Motor neuron (in vitro differentiated cells): ENCODE measurements at places on chromosomes 1 and 21. TPM values are rescaled to one million over a fixed set of nuclear protein-coding genes. Genes with fewer than 3 reads are reported as not detected.
A peak's percentile ranks its signal among the peaks of the same experiment; 100 is the strongest.

The LENEP gene
- 0.38 and 2.3 TPM in 2 replicates for total RNA-seq

- no peak for ATAC-seq
These were observed 218.9 kb upstream of the C1orf174 start for GRCh38 chr1:4118746-4119515.

- ATAC-seq, result no peak
These were observed 786 bp downstream of the RPL5 start for GRCh38 chr1:92832537-92833114.

The S100A1 gene
- 2.4 and 2.8 TPM in 2 replicates for total RNA-seq

The BSDC1 gene
- total RNA-seq, result 69.6 and 69.8 TPM in 2 replicates

DNA sequence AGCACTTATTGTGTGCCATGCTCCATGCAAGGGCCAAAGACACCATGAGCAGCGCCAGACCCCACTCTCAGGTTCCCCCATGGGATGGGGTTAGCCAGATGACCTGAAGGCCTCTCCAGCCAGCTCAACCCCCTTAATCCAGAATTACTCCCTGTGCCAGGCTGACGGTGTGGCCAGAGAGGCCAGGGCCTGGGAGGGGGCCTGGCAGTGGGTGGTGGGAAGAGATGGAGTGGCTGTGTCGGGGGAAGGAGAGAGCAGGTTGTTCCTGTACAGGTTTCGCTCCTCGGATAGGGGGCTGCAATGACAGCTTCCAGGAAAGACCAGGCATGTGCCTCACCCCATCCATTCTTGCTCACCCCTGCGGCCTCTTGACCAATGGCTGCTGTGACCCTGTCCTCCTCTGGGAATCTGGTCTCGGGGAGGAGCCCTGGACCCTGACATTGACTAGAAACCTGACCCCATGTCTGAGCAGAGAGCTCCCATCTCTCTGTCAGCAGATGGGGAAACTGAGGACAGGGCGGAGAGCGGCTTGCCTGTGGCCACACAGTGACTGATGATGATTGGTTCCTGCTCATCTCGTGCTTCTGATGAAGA lies 345.3 kb downstream of the MATN1 start:
- no peak for ATAC-seq

- no peak for ATAC-seq
These were observed 10.6 kb downstream of the LCA5L start for GRCh38 chr21:39434950-39435349.

The SLC44A3 gene
- 0.49 and 0.66 TPM in 2 replicates for total RNA-seq

GRCh38 chr1:119968601-119969000 lies 72.3 kb upstream of the ADAM30 start:
- no peak for ATAC-seq

The NCAM2 gene
- 0.27 TPM in 1 of 2 replicates, not detected in the other for total RNA-seq

The GPX7 gene
- total RNA-seq, result 6.1 and 6.8 TPM in 2 replicates

GRCh38 chr1:6263716-6264115 lies 2.8 kb upstream of the GPR153 start:
- no peak for ATAC-seq

GRCh38 chr1:28058168-28058567 lies 30.2 kb downstream of the EYA3 start:
- ATAC-seq, result no peak

The ARMH1 gene
- total RNA-seq, result 19.1 and 20.8 TPM in 2 replicates

- ATAC-seq, result no peak
These were observed 75.7 kb downstream of the RASAL2 start for GRCh38 chr1:178169649-178170048.

DNA sequence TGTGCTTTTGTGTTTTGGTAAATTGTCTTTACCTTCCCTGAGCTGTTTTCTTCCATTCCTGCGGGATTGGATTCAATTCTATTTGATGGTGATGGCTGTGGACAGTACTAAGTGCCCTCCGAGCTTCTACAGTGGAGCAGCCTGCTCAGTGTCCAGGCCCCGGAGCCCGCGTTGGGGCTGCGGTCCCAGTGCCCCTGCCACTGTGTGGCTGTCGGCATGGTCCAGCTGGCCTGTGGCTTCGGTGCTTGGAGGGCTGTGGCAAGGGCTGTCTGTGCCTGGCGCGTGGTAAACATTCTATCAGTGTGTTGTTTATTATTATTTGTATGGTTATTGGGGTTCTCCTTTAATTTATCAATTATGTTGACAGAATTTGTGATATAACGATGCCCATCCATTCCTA lies 109.1 kb upstream of the COL6A1 start:
- no peak for ATAC-seq

DNA sequence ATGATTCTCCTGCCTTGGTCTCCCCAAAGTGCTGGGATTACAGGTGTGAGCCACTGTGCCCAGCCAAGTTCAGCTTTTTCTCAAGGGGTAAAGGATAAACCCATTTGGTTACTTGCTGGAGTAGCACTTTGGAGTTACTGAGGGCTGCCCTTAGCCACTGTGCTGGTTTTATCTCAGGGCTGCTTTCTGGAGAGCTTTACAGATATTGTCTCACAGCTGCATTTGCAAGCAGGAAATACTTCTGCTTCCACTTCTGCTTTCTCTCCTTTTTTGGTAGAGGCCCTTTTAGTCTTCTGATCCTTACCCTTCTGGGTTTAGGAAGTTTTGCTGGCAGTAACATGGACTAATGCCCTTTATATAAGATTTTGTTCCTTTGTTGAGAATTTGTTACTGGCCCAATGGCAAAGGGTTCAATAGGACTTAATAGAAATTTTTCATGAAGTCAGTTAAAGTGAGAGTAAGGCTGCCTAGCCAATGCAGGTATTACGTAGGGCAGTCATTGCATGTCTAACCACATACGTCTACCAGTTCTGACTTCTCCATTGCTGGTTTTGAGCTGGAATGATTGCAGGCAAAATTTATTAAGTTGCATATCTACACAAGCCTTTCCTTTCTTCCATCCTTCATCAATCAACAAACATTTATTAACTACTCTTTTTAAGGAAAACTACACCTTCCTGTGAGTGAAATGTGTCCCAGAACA lies 24.4 kb downstream of the CAP1 start:
- ATAC-seq, result no peak

- no peak for ATAC-seq
These were observed 109.4 kb downstream of the GIPC2 start for GRCh38 chr1:78155121-78155520.

- peak; percentile 91 for ATAC-seq
These were observed 9.2 kb upstream of the LAD1 start for GRCh38 chr1:201408176-201408833.

DNA sequence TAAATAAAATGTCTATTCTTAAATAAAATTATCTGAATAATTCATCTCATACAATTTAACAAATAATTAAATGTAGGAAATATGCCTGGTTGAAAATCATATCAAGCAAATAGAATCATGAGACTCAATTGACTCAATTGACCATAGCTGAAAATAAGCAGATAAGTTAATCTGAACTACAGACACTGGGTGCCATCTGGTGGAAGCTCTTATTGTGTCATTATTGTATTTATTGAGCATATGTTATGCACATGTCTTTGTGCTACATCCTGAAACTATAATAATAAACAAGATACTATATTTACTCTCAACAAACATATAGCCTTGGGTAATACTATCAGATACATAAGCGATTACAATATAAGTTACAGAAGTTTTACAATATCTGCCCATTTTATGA lies 41.0 kb downstream of the BRINP3 start:
- no peak for ATAC-seq

DNA sequence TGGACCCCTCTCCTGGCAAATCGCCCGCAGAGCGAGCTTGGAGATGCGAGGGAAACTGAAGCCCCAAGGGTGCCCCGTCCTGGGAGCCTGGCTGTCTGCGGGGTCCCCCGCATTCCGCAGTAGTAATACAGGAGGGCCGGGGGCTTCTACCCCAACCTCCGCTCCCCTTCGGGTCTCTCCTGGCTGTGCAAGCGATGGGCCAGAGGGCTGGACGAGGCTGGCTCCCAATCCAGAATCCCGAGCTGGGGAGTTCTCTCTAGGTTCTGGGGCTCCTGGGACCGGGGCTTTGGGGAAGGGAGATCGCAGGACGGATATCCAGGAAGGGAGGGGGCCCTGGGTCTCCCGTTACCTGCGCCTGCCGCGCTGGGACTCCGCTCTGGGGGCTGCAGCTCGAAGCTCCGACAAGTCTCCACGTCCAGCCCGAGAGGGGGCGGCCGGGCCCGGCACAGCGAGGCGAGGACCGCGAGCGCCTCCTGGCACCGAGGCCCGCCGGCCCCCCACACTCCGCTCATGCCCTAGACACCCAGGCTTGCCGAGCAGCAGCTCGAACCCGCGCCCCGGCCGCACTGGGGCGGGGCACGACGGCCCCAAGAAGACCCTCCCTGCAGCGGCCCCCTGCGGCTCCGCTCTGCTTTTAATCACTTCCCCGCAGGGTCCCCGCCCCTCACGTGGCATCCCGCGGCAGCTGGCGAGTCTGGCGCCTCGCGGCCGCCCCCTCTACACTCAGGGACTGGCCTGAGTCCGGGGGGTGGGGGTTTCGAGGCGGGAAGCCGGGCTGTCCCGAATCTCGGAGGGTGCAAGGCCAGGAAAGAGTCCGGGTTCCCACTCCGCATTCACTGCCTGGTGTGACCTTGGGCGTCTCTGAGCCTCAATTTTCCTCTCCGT lies at the start of gene SYT6:
Gene SYT6 (minus strand): TSS at position 609 of the 885 bp plus-strand sequence. CDS start 97 bp downstream, at position 512.
- ATAC-seq, result peak; percentile 52

The CFAP126 gene
- total RNA-seq, result not detected in 2 replicates

The CFHR5 gene
- not detected in 2 replicates for total RNA-seq

The VWA5B1 gene
- total RNA-seq, result 0.38 and 0.60 TPM in 2 replicates

DNA sequence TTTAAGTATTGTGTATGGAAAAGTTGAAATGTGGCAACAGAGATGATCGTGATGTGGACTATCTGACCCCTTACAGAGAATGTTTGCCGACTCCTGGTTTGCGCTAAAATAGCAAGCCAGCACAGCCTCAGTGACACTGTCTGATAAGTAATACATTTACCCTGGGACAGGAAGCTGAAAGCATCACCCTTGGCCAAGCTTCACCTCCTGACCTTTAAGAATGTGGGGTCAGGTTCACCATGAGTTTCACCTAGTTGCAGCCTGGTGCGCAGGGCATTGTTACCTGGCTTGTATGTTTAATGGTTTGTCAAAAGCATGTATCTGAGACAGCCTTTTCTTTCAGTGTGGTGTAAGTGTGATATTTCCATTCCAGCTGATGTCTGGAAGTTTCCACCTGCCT lies 29.2 kb downstream of the TRAF5 start:
- ATAC-seq, result no peak

The CTXND2 gene
- total RNA-seq, result 0.27 TPM in 1 of 2 replicates, not detected in the other
